Stimulated activated CD8-positive, alpha-beta memory T cell treated with anti-CD3 and anti-CD28 coated beads, Interleukin-15, amount 100 ng/mL, for 4 hours (primary cell): ENCODE measurements at places on chromosomes 4 and X.

DNA sequence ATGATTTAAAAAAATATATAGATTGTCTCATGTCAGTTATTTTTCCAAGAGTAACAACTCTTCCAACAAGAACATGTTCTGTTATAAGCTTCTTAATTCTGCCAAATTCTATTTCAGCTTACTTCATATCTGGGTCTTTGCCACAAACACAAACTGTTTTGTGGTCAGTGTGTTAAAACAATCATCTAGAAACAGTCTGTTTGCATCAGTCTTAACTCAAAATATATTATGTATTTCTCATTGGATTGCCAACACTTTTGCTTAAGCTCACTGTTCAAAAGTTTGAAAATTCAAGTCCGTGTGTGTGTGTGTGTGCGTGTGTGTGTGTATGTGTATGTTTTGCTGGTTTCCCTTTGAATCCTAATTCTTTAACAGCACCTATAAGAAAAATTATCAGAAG, 752.3 kb upstream of the NDST4 start:
- no peak for DNase-seq

- DNase-seq = no peak
Measured at GRCh38 chr4:3477750-3478430, 14.8 kb downstream of the DOK7 start.

DNA sequence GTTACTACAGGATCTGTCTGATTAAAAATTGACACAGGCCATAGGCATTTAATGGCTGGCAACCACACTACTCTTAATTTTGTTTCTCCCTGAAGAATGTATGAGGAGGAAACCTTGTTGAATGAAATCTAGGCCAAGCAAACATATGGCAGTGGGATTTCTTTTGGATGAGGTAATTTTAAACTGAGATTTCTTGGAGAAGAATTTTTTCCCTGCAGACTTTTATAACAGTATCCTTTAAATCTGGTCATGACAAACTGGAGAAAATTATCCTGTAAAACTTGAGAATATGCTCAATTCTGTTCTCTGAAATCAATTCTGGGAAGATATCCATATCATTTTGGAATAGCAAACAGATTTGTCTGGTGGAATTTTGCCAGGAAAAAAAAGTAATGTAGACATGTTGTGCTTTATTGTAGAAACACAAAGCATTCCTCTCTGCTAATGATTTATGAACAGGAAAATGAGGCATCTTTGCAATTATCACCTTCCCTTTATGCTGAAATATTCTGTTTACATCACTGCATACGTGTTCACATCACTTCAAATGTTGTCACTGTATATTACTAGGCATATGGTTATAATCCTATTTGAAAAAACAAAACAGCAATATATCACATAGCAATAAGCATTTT, 108.3 kb upstream of the ARSJ start:
- no peak for DNase-seq

DNA sequence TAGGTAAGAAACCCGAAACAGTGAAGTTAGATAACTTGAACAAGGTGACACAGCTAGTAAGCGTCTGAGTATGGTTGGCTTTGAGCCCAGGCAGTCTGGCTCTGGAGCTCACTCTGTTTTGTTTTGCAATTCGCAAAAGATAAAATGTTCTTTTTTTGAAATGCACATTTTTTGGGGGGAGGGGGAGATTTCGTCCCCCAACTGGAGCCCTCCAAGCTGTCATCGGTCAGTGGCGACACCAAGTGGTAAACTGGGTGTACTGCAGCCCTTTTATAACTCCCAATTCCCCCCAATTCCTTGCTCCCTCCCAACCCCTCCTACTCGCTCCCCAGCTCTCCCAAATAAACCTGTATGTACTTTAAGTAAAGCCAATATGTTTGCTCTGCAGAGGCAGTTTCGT, 2.8 kb upstream of the CLCN5 start:
- no peak for DNase-seq

GRCh38 chrX:19214311-19214710, 92.0 kb upstream of the ADGRG2 start:
- DNase-seq = no peak

DNA sequence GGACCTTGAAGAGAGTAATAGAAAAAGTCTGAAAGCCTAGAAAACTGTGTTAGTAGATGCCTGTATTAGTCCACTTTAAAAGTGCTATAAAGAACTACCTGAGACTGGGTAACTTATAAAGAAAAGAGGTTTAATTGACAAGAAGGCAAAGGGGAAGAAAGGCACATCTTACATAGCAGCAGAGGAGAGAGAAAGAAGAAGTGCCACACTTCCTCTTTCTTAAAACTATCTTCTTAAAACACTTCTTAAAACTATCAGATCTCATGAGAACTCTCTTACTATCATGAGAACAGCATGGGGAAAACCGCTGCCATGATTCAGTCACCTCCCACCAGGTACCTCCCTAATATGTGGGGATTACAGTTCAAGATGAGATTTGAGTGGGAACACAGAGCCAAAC, 18.8 kb upstream of the COL25A1 start:
- DNase-seq = no peak

DNA sequence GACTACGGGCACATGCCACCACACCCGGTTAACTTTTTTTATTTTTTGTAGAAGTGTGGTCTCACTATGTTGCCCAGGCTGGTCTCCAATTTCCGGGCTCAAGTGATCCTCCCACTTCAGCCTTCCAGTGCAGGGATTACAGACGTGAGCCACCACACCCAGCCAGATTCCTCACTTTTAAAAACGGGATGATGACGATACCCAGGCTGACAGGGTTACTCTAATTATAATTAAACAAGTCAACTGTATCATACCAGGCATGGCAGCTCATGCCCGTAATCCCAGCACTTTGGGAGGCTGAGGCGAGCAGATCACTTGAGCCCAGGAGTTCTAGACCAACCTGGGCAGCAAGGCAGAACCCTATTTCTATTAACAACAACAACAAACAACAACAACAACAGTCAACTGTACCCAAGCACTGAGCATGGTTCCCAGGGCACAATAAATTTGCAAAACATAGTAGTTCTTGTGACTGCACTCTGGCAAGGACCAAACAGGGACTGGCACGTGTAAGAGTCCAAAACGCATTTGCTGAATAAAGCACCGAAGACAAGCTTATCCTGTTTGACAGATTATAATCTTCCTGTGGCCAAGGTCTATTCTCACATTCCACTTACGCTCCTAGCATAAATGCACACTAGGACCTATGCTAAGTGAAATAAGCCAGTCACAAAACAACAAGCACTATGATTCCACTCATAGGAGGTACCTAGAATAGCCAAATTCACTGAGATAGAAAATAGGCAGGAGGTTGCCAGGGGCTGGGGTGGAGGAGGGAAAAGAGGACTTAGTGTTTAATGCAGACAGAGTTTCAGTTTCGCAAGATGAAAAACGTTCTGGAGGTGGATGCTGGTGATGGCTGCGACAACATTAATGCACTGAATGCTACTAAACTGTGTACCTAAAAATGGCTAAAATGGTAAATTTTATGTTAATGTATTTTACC, 77.5 kb downstream of the IRF2 start:
- DNase-seq = no peak

GRCh38 chr4:140351093-140352075, 22.1 kb upstream of the SCOC start:
- DNase-seq = no peak

DNA sequence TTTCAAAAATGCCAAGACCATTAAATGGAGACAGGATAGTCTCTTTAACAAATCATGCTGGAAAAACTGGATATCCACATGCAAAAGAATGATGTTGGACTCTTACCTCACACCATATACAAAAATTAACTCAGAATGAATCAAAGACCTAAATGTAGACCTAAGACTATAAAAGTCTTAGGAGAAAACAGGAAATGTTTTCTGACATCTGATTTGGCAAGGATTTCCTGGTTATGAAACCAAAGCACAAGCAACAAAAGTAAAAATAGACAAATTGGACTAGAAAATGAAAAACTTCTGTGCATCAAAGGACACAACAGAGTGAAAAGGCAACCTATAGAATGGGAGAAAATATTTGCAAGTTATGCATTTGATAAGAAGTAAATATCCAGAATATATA, 37.6 kb downstream of the ARFIP1 start:
- DNase-seq = no peak

GRCh38 chr4:94354474-94354896, 11.8 kb upstream of the HPGDS start:
- DNase-seq = no peak

DNA sequence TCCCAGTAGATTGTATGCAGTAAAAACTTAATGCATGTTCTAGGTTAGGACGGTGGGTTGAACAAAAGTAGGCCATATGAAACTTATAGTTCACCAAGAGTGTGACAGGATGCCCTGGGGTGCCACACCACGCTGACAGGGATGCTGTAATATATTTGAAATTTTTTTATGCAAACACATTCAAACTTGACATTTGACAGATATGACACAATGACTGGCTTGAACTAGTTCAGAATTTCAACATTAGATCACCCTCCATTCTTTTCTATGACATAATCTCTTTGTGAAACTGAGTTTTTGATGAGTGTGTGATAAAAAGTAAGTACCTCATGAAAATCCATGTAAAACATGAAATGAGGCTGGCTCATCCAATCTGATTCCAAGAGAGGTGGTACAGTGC, 198.4 kb downstream of the PALLD start:
- no peak for DNase-seq

DNA sequence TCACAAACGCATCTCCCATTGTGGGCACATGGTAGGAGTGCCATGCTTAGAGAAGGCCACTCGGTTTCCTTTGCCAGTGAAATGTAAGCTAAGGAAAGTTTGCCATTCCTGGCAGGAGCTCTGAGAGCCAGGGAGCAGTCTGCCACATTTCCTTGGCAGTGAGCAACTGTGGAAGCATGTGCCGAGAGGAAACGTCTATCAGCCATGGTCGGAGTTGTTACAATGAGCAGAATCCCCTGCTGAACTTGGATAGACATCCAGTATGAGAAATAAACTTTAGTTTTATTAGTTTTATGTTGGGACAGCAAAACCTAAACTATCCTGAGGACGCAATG, 51.1 kb downstream of the ENOPH1 start:
- DNase-seq = no peak

DNA sequence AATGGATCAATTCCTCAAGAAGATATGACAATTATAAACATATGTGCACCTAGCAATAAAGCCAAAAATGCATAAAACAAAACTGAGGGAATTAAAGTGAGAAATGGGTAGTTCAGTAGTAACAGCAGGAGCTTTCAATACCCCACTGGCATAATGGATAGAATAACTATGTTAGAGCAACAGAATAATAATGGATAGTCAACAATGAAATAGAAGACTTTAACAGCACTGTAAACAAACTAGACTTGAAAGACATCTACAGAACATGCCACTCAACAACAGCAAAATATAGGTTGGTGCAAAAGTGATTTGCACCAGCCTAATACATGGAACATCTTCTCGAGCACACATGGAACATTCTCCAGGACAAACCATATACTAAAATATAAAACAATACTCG, 20.0 kb upstream of the MBNL3 start:
- DNase-seq = no peak

DNA sequence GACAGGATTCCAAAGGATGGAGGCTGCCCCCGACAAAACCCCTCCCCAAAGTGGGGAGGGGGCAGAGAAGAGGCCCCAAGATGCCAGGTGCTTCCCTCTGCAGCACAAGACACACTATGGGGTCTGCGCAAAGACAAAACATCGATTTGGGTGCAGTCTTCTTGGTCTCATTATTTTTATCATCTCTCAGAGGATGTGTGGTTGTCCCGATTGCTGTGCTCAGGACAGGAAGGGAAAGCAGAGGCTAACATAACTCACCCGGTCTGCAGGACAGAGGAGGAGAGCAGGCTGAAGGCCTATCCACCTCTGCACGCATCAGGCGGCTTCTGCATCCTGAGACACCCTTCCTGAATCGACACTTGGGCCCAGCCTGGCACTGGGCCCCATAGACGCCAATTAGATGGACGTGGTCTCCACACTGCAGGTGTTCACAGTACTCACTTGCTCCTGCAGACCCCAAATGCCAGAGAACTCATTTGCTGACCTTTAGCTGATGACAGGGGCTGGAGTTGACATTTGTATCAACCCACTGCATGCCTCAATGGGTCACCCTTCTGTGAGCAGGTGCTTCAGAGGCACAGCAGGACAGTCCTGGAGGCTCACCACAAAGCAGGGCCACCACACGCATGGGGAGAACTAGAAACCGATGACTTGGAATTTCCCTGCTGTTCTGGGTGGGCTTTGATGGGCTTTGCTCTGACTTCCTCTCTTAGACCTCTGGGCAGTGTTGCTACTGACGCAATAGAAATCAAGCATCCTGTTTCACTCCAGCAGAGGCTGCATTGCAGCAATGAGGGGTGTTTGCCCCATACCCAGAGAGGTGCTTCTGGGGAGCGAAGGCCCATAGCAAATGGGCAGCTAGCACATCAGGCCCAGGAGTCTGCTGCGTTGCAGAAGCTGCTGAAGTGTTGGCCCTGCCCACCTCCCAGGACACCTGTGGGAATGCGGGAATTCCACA, 96.3 kb upstream of the ENPP6 start:
- DNase-seq = no peak

DNA sequence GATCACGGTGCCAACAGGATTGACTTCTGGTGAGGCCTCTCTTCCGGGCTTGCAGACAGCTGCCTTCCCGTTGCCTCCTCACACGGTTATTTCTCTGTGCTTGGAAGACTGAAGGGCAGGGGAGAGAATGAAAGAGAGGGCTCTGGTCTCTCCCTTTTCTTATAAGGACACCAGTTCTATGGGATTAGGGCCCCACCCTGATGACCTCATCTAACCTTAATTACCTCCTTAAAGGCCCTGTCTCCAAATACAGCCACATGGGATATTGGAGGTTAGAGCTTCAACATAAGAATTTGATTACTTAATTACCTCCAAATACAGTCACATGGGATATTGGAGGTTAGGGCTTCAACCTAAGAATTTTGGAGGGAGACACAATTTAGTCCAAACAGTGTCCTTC, 46.5 kb downstream of the EVC start:
- no peak for DNase-seq

- no peak for DNase-seq
Measured at GRCh38 chr4:62360156-62360545, 1160.0 kb downstream of the ADGRL3 start.

- DNase-seq = no peak
Measured at GRCh38 chrX:130055899-130056298, 54.4 kb downstream of the ELF4 start.

DNA sequence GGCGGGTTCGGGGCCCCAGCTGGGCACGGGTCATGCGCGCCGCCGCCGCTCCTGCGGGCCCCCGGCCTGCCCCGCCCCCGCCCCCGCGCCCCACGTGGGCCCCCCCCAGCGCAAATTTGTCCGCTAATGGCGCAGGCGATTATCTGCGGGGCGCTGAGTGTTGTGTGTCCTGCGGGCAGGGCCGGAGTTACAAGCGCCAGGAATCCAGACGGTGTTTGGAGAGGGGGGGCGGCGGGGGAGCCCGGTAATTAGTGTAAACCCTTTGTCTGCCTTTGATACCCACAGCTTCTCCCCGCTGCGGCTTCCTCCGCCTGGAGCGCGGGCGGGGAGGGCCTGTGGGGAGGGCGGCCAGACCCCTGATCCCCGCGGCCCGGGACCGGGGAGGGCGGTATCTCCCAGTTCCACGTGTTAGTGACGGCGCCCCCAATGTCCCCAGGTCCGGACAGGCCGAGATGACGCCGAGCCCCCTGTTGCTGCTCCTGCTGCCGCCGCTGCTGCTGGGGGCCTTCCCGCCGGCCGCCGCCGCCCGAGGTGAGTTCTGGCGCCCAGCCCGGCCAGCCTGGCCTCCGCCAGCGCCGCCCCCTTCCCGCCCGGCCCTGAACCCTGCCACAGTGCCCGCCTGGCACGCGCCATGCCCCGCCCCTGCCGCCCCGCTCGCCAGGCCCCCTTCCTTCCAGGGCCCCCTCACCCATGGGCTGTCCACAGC, 761 bp downstream of the FGFRL1 start:
- peak; percentile 11 for DNase-seq
